ENCODE measurements at places on chromosomes 7 and 10.

- no peak for DNase-seq
Observed at GRCh38 chr7:38889872-38890432, 19.0 kb downstream of the VPS41 start.

- no peak for DNase-seq
Observed at GRCh38 chr10:94803307-94803706, 40.8 kb downstream of the CYP2C19 start.

GRCh38 chr10:15427843-15428414 lies 56.8 kb upstream of the FAM171A1 start:
- DNase-seq = no peak

GRCh38 chr7:142919656-142920055 lies 13.9 kb downstream of the TRPV5 start:
- no peak for DNase-seq

DNA sequence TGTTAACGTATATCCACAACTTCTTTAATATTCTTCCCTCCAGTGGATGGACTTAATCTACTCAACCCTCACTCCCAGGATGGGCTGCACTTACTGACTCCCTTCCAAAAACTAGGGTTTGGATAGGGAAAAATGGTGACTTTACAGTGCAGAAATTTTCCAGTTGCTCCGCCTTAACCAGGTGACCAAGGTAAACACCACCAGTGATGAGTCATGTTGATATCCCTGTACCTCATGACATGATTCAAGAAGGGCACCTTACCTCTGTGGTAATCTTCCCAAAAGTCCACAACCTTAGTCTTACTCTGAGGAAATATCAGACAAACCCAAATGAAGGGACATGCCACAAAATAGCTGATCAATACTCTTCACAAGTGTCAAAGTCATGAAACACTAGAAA lies 3.5 kb upstream of the GSTK1 start:
- DNase-seq = no peak

DNA sequence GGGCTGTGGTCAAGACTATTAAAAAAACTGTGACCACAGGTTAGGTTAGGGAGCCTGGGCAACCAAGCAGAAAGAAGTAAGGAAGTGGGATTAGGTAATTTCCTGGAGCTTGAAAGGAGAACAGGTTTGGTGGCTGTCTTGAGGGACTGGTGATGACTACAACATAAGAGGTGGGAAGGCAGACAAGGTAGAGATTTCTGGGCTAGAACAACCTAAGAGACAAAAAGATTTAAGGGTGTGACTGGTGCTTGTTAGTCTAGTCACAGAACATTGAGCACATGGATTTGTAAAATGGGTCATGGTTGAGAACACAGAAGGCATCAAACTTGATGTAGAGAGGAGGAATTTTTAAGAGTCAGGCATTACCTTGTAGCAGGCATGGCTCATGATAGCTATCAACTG lies 123.7 kb upstream of the ASAH2 start:
- DNase-seq = no peak

DNA sequence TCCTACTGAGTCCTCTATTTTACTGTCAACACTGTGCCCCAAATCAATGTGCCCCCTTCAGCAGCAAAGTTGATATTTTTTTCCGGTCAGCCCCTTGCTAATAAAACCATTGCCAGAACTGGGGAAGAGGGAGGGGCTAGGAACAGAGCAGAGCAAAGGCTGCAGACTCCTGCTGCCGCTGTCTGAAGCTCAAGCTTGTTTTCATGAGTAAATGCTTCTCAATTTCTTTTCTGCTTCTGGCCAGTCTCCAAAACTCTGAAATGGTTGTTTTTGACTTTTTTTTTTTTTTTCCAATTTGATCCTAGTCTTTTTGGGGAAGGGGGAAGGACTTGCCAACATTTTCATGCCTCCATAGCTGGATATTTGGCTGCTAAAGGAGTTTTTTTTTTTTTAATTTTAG lies 26.7 kb upstream of the PROSER2 start:
- no peak for DNase-seq

DNA sequence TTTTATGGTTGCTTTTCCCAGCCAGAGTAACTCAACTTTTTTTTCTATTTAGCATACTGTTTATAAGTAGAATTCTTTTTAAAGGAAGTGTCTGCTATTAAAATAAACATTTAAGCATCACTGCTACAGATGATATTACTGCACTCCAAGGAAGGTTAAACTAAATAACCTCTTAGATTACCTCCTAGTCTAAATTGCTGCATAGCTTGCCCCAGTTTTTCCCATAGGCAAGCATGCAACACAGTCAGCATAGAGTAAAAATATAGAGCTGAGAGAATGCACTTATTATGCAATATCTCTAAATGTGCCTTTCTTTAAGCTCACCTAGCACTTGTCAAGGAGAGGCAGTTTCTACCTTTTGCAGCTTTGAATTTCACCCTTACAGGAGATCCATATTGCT lies 1392.4 kb upstream of the CELF2 start:
- DNase-seq = no peak

GRCh38 chr7:156559001-156559400 lies 81.6 kb upstream of the RNF32 start:
- DNase-seq = no peak

DNA sequence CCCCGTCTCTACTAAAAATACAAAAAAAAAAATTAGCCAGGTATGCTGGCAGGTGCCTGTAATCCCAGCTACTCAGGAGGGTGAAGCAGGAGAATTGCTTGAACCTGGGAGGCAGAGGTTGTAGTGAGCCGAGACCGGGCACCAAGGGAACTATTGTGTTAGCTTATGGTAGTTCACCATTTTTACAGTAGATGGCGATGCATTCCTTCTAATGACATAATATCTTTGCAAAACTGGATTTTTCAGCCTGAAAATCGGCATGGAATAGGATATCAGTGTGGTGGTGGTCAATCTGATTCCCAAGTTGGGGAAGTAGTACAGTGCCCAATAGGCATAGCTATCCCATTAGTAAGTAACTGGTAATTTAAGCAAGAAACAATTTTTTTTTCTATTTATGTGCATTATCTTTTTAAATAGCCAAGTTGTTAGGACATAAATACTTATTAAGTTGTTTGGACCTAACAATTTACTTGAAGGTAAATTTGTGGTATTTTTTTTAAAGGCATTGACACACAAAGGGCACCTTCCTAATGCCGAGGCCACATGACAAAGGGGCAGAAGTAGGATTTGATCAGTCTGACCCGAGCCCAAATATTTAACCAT lies 17.6 kb upstream of the IMPDH1 start:
- DNase-seq = no peak

DNA sequence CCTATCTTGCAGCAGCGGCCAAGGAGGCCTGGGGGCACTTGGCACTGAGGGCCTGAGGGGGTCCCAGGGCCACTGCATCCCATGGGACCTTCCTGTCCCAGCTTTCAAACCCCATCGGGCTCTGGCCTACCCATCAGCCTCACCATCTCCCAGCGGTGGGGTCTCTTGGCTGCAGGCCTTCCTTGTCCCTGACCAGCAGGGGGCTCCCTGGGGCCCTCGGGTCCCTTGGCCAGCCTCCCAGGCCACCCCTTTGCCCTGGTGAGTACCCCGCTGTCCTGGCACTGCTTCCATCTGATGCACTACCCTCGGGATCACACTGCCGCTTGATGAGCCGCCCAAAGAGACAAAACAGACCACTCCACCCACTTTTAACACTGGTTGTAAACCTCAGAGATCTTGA lies 43.5 kb downstream of the YKT6 start:
- no peak for DNase-seq

DNA sequence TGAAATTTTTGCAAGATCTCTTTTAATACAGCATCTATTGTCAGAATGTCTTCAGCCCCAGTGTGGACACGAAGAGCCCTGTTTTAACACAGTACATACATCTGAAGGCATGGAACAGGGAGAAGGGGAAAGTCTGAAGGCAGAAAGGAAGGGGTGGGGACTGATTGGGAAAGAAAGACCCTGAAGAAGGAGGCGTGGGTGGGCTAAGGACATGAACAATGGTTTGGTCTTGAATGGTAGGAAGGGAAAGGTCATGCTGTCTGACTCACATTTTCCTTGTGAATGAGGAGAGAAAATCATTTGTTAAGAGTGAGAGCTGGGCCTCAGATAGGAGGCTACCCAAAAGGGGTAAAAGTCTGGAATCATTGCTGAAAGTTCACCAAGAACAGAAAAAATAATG lies 297.1 kb downstream of the GALNT17 start:
- DNase-seq = no peak

GRCh38 chr7:17681965-17682364 lies 258.3 kb downstream of the SNX13 start:
- DNase-seq = no peak

DNA sequence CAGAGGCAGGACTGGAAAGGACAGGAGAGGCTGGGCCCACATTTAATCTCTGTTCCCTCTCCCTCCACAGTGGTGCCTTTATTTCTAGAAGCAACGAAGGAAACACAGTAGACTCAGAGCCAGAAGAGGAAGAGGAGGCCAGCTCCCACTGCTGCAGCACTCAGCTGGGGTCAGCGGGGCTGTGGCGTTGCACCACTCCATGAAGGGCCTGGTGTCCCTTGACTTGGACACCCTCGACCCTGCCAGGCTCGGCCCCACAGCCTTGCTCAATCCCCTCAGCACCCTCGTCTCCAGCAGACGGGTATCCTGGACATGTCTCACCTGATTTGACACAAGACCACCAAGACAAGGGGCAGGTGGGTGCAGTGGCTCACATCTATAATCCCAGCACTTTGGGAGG lies 38.8 kb downstream of the PRKAG2 start:
- DNase-seq = no peak

- no peak for DNase-seq
Observed at GRCh38 chr7:28773423-28774145, 184.5 kb downstream of the TRIL start.

DNA sequence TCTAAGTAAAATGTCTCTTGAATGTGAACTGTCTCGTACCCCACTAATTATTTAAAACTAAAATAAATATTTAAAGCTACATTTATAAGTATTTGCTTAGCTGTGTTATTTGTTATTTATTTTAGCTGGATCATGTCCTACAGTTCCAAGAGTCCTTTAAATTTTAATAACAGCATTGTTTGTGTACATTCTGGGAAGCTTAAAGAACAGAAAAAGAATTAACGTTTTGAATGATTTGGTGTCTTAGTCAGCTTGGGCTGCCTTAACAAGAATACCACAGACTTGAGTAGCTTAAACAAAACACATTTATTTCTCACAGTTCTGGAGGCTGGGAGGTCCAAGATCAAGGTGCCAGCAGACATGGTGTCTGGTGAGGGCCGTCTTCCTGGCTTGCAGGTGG lies 107.4 kb downstream of the ITIH5 start:
- no peak for DNase-seq

- no peak for DNase-seq
Observed at GRCh38 chr10:122445904-122446303, 8.5 kb upstream of the ARMS2 start.

- DNase-seq = no peak
Observed at GRCh38 chr10:103180491-103180890, 12.6 kb downstream of the NT5C2 start.

GRCh38 chr10:87734987-87735827 lies 75.5 kb downstream of the PAPSS2 start:
- no peak for DNase-seq

DNA sequence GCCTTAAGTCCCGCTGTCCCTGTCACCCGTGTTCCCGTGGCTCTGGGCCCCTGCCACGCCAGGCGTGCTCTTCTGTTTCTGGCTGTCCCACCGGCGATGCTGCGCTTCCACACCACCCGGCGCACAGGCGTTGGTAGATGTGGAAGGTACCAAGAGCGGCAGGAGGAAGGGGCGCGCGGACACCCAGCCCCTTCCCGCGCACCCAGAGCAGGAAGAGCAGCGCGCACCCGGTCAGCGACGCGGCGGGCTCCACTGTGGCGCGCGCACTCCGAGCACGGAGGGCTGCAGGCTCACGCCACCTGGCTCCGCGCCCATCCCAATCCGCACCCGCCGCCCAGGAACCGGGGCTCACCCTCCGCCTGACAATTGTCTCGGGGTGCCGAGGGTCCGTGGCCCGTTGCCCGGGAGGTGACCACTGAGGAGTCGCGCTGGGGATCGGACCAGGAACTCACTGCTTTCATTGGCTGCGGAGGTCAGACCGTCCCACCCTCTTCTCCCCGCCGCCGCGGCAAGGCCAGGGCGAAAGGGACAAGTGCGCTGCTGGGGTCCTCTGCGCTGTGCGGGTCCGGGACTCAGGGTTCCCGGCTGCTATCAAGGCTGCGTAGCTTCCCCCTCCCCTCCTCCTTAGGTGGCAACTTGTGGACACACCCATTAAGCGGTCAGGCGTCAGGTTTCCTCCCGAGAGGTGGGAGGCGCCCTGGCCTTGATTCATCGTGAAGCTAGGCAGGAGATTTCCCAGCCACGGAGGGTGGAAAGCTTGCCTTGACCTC lies 121.6 kb upstream of the ZNF92 start:
- DNase-seq = no peak

DNA sequence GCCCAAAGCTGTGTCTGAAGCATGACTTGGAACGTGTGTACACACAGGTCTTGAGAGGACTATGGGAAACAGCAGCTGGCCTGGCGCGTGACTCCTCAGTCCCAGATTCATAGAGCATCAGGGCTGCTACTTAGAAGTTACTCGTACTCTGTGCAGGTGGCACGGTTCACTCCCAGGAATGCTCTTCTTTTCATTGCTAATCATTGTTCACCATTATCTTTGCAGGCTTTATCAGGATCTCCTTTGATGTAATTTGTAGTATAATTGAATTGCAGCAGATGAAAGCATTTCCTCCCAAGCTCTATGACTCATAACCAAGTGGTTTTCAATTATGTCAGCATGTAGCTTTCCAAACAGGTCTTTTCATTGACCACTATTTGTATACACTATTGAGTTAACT lies 938.9 kb downstream of the NRG3 start:
- no peak for DNase-seq

GRCh38 chr7:127918130-127918529 lies 113.1 kb downstream of the LRRC4 start:
- DNase-seq = no peak

DNA sequence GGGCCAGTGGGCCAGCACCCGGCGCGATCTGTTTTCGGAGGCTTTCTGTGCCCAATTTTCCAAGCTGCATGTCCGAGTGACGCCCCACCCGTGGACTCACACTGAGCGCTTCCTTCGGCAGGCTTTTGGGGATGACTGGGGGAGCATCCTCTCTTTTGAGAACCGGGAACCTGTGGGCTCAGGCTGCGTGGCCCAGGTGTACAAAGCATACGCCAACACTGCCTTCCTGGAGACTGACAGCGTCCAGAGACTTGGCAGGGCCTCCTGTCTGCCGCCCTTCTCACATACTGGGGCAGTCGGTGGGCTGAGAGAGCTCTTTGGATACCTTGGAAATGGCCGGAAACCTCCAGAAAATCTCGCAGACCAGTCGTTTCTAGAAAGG lies 1.0 kb downstream of the ADCK2 start:
- no peak for DNase-seq

- DNase-seq = no peak
Observed at GRCh38 chr7:135770139-135770710, 21.6 kb upstream of the FAM180A start.

GRCh38 chr10:17154116-17154515 lies 24.5 kb upstream of the CUBN start:
- no peak for DNase-seq

- DNase-seq = no peak
Observed at GRCh38 chr7:80443325-80443724, 68.5 kb downstream of the GNAT3 start.

GRCh38 chr10:23073527-23073926 lies 21.9 kb upstream of the MSRB2 start:
- no peak for DNase-seq

- no peak for DNase-seq
Observed at GRCh38 chr10:42936580-42936979, 140.3 kb upstream of the RET start.
